ENCODE measurements at places on chromosomes 12 and 14.

DNA sequence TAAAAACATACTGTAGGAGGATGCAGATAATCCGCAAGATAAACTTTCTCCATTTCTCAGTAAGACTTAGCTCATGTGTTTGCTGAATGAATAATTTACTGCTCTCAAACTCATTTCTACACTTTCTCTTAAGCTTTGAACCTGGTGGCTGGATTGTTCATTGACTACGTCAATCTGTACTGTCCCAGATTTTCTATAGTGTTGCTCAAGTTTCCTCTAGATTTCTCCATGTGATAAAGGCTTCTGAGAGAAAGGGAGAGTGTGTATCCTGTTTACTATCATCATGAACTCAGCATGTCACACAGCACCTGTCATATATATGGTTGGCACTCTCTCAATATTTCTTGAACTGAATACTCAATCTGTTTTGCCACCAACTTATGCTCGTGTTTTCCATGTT lies 518.0 kb upstream of the TBX3 start:
- no peak for DNase-seq

GRCh38 chr14:41718477-41719166 lies 111.9 kb downstream of the LRFN5 start:
- no peak for DNase-seq

- no peak for DNase-seq
Observed at GRCh38 chr12:129675947-129676346, 227.9 kb downstream of the TMEM132D start.

DNA sequence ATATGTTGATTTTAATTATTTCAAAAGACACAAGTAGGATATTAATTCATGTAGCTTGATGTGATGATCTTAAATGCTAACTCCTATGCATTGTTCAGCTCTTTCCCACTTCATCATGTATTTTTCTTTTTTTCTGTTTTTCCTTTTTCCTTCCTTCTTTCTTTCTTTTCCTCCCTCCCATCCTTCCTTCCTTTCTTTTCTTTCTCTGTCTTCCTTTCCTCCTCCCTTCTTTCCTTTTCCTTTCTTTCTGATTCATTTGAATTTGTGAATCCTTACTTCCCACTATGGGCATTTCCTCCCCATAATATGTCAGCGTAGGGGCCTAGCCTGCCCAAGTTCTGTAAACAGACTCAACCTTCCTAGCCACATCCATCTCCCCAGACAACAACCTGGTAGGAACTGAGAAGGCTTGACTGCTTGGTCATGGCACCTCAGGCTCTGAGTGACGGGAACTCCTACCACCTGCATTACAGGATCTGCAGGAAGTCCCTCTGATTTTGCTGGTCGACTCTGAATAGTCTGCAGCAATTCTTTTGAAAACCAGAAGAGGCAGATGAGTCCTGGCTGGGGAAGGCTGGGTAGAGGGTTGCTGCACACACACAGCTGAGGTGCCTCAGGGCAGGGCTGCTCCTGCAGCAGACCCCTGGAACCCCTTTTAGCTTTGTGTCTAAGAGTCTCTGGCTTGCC lies 33.4 kb upstream of the BHLHE41 start:
- no peak for DNase-seq

DNA sequence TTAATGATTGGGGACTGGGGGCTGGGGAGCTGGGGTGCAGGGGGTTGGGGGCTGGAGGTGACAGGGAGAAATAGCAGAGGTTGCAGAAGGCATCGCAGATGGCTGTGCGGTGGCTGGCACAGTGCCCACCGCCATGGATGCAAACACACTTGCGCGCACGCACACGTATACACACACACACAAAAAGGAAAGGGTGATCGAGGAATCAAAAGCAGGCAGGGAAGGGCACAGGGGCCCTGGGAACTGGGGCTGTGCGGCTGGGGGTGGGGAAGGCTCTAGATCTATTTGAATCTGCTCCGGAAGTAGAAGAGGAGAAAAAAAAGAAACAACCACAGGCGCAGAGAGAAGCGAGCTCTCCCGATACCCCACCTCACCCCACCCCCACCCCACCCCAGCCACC lies 39.4 kb downstream of the ZFHX2 start:
- DNase-seq, result no peak

GRCh38 chr14:89365061-89365801 lies 51.8 kb downstream of the FOXN3 start:
- DNase-seq, result no peak

GRCh38 chr14:71591929-71592328 lies 340.3 kb upstream of the RGS6 start:
- DNase-seq, result peak; percentile 53

DNA sequence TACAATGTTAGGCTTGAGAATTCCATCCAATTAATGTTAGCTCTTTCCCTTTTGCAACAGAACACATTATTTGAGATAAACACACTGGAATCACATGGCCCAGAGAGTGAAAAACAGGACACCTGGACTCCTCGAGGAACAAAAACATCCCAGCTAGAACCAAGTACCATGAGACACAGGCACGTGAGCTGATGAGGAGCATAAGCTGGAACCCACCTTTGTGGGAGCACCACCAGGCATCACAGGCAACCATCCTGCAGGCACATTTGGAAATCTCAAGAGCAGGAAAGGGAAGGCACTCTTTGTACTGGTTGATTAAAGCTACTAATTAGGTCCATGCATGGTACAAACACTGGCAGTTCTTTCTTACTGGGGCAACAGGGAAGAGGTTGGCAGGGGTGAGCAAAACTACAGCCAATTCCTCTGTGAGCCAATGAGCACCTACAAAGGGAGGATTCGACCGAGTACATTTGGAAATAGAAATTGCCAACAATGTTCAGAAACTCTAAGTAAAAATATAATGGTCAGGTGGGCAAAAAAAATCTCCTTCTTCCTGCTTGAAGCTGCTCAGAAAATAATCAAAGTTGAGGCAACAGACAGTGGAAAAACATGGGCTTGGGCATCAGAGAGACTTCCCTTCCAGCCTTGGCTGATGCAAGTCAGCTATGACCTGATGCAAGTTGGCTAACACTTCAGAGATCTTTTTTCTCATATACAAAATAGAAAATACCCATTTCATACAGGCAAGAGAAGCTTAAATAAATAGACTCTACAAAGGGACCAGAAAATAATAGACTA lies 216.7 kb downstream of the NUAK1 start:
- DNase-seq, result peak; percentile 7

DNA sequence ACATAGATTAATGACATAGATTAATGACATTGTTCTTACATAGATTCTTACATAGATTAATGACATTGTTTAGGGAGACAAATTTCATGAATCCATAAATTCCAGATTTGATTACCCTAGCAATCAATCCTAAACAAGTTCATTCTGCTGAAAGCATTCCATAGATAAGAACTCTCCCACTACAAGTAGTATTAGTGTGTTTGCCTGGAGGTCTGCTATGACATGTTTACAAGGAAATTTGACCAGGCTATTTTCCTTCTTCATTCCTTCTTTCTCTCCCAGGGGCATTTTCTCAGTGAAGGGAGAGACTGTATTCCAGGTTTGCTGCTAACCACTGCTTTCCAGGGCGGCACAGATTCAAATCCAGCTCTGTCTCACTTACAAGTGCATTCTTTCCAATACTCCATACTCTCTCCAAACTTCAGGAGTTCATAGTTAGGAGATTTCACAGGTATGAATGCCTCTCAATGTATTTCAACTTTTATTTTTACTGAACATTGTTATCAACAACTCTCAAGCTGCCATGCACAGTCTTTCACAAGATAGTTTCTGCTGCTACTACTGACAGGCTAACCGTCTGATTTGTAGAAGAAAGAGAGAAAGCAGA lies 134.5 kb downstream of the SLC38A1 start:
- DNase-seq, result no peak

DNA sequence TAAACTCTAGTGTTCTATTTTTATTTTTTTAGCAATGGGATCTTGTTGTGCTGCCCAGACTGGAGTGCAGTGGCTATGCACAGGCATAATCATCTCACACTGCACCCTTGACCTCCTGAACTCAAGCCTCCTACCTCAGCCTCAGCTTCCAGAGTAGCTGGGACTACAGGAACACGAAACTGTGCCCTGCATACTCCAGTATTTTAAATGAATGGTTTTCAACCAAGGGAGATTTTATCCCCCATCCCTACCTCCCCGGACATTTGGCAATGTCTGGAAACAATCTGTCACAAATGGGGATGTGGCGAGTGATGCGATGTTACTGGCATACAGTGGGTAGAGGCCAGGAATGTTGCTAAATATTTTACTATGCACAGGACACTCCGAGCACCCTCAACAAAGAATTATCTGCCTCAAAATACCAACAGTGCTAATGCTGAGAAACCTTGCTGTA lies 2.1 kb downstream of the CBX5 start:
- DNase-seq, result no peak

DNA sequence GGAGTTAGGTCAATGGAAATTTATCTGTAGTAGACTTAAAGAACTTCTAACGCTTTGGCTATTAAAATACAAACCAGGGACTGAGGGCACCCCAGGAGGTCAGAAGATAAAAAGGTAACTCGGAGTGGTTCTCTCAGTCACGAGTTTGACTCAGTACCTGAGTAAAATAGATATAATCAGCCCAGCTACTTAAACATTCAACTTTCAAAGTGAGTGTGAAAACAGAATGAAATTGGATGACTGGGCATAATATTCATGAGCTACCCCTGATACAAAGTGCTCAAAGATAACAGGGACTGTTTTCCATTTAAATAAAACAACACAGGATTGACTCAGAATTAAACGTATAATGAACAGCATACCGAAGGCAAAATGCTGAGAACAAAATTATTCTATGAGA lies 75.0 kb downstream of the FOXN3 start:
- no peak for DNase-seq

GRCh38 chr12:92740411-92740810 lies 37.6 kb downstream of the PLEKHG7 start:
- DNase-seq, result no peak

DNA sequence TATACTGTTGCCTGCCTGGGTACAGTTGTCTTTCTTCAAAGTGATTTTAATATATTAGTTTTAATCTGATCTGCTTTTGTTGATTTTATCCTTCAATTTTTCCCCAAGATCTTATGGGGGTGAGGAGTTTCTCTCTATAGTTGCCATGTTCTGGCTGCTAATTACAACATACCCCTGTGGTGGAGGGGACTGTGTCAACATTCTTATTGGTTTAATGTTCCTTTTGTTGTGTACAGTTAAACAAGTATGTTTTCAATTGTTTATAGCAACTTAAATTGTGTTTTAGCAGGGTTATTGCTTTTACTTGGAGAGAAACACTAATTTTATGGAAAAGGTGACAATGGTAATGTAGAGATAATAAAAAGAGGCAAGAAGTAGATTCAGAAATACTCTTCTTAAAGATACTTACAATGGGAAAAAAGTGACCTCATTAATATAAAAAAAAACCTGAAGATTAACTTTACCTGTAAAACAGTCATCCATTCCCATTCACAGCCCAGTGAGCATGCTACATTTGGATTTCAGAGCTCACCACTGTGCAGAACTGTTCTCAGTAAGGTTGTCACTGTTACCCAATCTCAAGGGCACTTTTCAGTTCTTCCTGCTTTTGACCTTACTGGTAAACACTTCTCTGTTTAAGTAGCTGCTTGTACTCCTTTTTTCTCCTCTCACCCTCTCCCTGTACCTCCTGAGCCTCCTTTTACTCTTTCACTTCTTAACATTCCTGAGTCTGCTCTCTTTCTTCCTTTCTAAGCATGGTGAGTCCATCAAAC lies 8.1 kb upstream of the LRRK2 start:
- no peak for DNase-seq

- no peak for DNase-seq
Observed at GRCh38 chr14:96176275-96176674, 28.4 kb upstream of the BDKRB2 start.

- no peak for DNase-seq
Observed at GRCh38 chr14:56094076-56094475, 24.1 kb upstream of the PELI2 start.

- DNase-seq, result no peak
Observed at GRCh38 chr14:88164906-88165534, 158.0 kb downstream of the KCNK10 start.

GRCh38 chr12:21434699-21435098 lies 2.8 kb upstream of the PYROXD1 start:
- no peak for DNase-seq

GRCh38 chr12:90301095-90301494 lies 592.5 kb upstream of the ATP2B1 start:
- no peak for DNase-seq

DNA sequence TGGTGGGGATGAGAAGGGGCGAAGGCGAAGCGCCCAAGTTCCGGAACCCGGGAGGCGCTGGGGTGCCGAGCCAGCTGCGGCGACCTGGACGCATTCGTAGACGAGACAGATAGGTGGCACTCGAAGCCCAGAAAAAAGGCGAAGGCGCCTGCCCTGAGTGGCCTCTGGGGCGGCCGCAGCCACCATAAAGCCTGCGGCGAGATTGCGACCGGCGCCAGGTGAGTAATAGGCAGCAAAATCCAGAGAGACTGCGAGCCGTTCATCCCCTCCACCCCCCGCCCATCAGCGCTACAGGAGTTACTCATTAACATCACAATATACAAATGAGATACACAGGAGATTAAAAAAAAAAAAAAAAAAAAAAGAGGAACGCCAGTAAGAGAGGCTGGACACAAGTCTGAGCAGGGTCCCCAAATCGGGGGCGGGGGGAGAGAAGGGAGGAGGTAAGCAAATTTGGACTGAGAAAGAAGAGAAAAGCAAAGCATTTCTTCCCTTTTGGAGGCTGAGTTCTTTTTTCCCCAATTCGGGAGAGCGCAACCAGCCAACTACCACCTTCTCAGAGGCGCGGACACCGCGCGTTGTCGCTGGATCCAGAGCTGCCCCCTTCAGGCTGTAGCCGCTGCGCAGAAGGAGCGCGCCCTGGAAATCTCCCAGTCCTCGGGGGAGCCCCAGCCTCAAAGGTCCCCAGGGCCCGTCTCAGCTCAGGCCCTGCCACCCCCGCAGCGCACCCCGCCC lies 15.7 kb downstream of the TBX3 start:
- DNase-seq, result peak; percentile 65

GRCh38 chr14:94225460-94226378 lies 51.6 kb downstream of the PPP4R4 start:
- no peak for DNase-seq

GRCh38 chr12:130706885-130707570 lies 9.1 kb downstream of the RIMBP2 start:
- no peak for DNase-seq

DNA sequence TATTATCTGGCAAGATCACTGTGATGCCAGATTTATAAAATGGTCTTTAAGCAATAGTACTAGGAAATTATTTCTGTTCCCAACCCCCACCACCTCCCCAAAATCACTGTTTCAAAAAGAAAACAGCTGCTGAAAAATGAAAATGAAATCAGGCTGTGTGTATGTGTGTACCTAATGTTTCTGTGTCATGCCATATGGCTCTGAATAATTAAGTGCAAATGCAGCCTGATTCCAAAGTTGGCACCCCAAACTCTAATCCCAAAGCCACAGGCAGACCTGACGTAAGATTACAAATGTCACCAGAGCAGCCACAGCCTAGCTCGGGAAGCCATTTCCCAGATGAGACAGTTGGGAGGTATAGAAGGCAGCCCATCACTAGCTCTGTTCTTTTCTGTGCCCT lies 175.5 kb downstream of the MED13L start:
- no peak for DNase-seq
